Fibroblast of the aortic adventitia (primary cell): ENCODE measurements at places on chromosomes 7 and 10. TPM values are rescaled to one million over a fixed set of nuclear protein-coding genes. Genes with fewer than 3 reads are reported as not detected.
A peak's percentile ranks its signal among the peaks of the same experiment; 100 is the strongest.

GRCh38 chr7:38736138-38736537 lies 105.0 kb upstream of the AMPH start:
- peak; percentile 36 for DNase-seq

The INA gene
- 0.33 and 0.90 TPM in 2 replicates for total RNA-seq

- DNase-seq = peak; percentile 28
These were observed 90.2 kb upstream of the DUSP5 start for GRCh38 chr10:110407301-110408170.

- no peak for DNase-seq
These were observed 57.8 kb downstream of the RASGEF1A start for GRCh38 chr10:43209074-43209455.

DNA sequence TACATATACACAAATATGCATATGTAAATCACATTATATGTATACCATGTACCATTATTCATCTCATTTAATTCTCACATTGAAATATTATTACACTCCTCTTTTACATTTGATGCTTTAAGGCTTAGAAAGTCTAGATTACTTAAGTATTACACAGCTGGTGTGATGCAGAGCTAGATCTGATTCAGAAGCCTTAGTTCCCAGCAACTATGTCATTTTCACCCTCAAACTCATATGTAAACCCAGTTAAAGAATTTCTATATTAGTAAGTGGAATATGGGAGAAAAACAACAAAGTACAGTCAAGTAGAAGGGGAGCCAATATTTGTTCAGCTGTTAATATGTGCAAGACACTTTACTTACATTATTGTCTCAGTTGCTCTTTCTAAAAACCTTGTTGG lies 74.3 kb upstream of the CSTF2T start:
- peak; percentile 32 for DNase-seq
